ENCODE measurements at places on chromosomes 12 and 14.

- no peak for DNase-seq
These were observed 149.4 kb upstream of the HIF1A start for GRCh38 chr14:61545726-61546455.

DNA sequence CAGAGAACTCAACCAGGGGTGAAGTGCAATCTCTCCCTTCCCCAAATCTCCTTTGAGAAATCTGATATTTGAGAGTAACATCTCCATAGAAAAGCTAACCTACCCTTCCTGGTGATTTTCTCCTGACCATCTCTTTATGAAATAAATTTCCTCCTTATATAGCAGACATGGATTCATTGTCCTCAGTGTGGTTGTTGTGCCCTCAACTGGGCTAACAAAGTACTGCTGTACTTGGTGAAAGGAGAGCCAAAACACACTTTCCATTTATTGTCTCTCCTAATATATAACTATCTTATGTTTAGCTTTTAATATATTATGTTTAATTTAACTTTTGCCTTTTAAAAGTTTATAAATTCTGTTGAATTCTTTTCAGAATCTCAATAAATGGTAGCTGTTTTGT lies 65.1 kb upstream of the SLCO1B1 start:
- DNase-seq, result no peak

GRCh38 chr12:100337299-100337698 lies 19.6 kb upstream of the SLC17A8 start:
- DNase-seq, result no peak

DNA sequence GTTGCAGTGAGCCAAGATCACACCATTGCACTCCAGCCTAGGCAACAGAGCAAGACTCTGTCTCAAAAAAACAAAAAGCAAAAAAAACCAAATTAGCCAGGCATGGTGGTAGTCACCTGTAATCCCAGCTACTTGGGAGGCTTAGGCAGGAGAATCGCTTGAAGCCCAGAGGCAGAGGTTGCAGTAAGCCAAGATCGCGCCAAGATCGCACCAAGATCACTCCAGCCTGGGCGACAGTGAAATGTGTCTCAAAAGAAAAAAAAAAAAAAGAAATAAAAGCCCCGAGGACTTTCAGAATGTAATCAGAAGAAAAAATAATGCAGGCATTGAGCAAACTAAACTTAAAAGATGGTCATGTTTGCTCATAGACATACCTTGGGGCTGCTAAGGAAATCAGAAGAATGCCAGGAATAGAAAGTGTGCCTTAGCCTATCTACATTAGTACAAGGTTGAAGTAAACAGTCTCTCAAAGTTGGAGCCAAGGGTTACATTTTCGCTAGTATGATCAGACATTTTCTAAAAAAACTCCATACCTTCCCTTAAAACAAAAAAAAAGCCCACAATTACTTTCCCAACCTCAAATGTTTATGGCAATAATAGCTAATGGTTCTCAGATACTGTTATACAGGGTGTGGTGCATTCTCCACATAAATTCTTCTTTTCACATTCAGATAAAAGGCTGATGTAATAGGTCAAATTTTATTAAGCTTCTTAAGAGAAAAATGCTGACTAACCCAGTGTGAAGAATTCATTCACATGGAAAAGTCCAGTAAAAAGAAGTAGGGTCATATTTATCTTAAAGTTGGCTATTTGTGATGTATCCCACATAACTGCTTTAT lies 15.8 kb downstream of the DTD2 start:
- no peak for DNase-seq

DNA sequence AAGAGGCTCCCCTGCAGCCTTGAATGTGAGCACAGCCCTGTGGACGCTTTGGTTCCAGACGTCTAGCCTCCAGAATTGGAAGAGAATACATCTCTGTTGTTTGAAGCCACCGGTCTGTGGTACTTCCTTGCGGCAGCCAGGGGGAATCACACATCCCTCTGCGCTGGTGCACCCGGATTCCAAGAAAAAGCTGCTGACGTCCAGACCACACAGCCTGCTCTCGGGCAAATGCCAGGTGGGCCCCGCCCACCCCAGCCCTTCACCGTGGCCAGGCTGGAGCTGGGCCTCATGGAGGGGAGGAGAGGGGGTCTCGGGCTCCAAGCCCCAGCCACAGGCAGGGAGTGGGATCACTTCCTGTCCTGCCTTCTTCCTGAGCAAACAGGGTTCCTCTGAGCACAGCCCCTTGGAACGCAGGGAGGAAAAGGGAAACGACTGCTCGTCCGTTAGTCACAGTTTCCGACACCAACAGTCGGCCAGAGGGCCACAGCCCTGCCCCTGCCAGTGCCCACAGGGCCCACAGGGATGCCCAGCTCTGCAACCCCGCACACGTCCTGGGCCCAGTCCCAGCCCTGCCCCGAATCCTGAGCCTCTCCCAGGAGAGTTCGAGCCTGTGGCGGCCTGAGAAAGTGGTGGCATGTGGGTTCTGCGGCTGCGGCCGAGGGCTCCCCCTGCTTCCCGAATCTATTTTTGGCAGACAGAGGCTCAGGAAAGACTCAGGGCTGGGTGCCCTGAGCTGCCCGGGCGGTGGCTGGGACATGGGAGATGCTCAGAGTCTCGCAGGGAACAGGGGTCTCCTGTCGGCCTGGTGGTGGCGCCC lies 85.3 kb downstream of the RFLNA start:
- no peak for DNase-seq

DNA sequence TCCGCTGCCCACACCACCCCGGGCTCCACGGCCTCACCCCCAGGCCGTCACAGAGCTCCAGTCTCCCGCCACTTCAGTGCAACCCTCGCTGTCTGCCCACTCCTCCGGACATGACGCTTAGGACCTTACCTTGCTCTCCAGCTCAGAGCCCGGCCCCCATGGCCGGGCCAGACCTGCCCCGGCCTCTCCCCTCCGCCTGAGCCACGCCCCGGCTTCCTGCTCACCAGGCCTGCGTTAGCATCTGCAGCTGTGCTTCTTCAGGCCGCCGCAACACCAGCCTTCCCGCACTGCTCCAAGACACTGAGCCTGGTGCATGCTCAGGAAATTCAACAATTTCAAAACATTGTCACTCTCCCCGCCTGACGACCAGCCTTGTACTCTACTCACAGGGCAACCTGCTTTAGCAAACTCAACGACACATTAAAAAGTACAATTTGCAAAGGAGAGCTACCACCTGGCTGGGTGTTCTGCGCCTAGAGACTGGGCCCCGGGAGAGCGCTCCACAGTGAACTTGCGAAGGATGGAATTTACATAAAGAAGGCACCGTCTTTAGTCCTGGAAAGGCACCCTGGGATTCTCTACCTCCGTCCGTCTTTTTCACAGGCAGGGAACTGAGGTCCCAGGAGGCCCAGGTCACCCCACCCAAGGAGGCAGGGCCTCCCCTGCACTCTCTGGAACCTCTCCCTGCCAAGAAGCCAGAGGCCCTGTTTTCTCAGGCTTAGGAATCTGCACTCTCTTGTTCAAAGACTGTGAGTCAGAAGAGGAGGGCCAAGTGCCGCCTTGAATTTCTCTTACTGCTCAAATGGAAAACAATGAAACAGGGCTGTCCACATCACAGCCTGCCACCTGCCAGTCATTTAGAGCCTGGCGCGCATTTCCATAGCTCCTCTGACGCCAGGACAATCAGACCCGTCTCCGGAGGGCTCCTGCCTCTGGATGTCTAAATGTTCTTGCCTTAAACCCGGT lies 51.3 kb downstream of the STX2 start:
- DNase-seq, result no peak

DNA sequence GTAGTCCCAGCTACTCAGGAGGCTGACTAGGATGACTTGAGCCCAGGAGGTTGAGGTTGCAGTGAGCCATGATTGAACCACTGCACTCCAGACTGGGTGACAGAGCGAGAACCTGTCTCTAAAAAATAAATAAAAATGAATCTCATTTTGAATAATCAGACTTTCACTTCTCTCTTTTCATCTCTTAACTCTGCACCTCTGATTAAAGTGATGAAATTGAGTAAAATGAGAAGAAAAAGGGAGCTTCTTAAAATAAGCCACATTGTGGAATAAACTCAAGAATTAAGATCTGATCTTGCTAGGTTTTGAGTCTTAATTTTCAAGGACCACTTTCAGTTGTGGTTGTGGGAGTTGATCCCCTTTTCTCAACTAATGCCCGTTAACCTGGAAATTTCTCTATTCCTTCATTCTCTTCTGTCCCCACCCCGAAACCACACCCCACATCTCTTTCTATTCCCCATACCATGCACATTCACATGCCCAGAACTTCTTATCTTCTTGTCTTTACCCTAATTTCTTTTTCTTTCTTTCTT lies 70.9 kb upstream of the ETV6 start:
- DNase-seq, result no peak

GRCh38 chr14:39847194-39847593 lies 415.0 kb upstream of the FBXO33 start:
- DNase-seq, result no peak

GRCh38 chr12:49966511-49967041 lies 4.9 kb downstream of the AQP5 start:
- no peak for DNase-seq

GRCh38 chr12:68905733-68906132 lies 27.2 kb downstream of the CPM start:
- DNase-seq, result no peak

DNA sequence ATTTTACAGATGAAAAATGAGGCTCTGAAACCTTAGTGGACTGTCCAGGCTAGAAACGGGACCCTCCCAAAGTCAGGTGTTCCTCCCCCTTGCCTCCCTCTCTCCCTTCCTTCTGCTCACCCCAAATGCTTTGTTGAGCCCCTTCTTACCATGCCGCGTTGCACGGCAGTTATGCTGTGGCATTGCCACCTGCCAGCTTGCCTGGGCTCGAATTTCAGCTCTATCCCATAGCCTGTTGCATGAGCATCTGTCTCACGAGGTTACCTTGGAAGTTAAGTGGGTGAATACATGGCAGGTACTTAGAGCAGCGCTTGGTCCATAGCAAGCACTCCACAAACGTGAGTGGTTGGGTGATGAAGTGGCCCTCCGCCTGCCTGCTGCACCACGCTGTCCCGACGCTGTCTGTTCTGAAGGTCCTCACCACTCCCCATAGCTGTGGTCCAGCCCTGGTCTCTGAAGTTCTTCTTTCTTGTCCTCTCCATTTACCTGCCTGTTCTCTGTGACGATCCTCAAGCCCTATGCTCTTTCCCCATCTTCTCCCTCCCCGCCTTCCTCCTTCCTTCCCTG lies 269.9 kb downstream of the CACNA1C start:
- DNase-seq, result no peak

DNA sequence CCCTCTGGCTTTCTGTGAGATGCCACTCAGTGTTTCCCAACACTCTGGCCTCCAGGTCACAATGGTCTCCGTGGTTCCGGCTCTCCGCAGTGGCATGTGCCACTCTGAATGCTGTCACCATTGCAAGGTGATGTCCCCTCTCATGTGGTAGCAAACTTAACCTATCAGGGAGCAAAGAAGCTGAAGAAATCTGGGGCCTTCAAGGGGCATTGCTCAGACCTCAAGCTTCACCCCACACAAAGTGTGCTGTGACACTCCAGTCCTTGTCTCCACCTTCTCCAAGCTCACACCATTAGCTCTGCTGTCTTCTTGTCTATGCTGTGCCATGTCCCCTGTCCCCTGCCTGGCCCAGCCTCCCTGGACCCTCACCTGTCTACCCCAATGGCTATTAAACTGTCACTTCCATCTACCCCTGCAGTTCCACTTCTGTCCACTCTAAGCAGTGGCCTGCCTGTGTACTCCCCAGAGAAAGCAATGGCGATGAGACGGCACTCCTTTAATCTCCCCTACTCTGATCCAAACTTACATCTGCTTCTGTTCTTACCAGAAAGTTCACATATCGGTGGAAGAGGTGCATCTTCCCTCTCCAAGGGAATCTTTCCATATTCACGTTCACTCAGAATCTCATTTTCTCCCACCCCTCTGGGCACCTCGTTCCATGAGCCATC lies 93.7 kb downstream of the DHRS2 start:
- no peak for DNase-seq

DNA sequence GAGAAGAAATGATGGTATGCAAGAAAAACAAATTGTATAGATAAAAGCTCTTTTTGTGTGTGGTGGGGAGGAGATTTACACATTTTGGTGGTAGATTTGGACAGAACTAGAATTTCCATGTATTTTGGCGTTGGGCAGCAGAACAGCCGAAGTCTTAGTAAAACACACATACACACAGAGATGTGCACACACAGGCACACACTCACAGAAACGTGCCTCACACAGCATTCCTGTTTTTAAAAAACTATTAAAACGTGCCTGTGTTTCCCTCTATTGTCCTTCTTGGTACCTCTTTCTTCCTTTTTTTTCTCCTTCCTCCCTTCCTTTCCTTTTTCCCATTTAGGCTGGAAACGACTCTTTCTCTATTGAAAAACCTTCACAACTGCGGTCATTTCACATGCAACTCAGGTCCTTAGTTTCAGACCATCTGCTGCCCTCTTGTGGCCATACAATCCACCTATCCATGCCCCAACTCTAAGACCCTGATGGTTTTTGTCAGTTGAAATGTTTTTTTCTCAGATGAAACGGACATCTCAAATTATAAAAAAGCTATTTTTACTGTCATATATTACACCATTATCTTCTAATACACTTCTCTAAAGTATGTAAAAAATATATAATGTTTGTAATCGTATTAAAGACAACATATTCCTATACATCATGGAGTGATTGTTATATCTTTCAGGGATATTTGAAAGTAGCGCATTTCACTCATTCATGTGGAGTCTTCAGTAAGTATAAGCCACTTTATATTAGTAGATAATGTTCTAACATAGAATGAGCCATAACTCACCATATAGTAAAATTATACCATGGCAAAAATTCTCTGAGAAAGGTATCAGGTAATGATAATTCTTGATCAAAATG lies 386.7 kb upstream of the NOVA1 start:
- DNase-seq, result no peak

- no peak for DNase-seq
These were observed 28.2 kb downstream of the FGF6 start for GRCh38 chr12:4417455-4417854.

DNA sequence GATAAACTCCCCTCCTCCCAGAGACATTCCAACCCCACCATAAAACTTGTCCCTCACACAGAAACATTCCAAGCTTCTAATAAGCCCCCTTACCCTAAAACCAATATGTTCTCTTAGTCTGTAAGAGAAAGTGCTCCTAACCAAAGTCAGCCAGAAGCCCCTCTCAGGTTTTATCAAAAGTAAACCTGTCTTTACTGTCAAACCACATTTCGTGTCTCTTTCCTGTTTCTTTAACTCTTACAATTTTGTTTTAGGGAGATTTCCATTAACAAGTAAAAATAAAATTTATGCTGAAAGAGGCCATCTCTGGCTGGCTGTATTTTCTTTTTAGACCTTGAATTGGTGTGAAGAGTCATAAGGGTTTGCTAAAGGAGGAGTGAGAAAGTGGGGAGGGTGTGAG lies 29.8 kb upstream of the CAPRIN2 start:
- no peak for DNase-seq

- DNase-seq, result no peak
These were observed at the start of gene SIX4 for GRCh38 chr14:60723907-60724618. TSS of gene SIX4 (minus strand) at chr14:60724351. CDS start at chr14:60724074, 277 bp downstream.

DNA sequence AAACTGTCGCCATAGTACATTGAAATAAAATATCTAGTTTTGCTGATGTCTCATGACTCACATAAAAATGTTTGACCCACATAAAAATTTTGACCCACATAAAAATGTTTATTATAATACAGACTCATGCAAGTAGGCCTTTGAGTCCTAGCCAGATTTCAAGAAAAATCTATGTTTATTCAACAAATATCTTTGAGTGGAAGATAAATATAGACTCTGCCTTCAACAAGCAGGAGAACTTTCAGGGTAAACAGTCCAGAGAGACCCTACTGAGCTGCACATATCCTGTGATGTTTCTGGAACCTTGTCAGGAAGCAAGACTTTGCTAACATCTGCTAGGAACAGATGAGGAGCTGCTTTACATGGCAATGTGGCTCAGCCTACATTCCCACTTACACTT lies 283.1 kb downstream of the MDGA2 start:
- no peak for DNase-seq

GRCh38 chr12:93208011-93208410 lies 169.7 kb upstream of the NUDT4 start:
- DNase-seq, result no peak
